Islet precursor cell (in vitro differentiated cells): ENCODE measurements at places on chromosomes 11 and 22.
A peak's percentile ranks its signal among the peaks of the same experiment; 100 is the strongest.

DNA sequence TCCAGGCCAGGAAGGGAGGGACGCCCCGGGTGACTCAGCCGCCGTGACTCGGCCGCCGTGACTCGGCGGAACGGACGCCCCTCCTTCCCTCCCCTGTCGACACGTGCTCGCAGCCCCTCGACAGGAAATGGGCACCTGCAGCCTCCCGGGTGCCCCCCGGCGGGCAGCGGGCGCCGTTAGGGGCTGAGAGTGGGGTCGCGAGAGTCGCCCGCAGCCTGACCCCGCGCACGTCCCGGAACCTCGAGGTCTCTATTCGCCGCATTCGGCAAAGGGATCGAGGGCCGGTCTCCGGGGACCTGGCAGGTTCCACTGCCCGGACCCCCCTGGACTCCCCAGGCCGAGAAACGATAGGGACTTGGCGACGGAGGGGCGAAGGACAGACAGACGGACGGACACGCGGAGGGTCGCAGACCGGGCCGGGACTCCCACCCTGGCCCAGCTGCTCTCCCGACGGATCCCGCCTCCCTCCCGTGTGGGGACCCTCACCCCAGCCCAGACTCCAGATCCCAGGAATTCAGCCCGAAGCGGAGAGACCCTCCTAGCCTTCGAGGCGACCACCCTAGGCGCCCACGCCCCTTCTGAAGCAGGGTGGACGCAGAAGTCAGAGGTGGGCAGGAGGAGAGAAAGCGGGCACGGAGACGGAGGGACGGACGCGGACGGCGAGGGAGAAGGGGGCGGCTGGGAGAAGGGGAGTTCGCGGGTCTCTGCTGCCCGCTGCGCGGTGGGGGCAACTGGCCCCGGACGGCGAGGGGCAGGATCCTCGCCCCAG is 648 bp downstream of the FOSL1 start:
- peak; percentile 92 for DNase-seq

DNA sequence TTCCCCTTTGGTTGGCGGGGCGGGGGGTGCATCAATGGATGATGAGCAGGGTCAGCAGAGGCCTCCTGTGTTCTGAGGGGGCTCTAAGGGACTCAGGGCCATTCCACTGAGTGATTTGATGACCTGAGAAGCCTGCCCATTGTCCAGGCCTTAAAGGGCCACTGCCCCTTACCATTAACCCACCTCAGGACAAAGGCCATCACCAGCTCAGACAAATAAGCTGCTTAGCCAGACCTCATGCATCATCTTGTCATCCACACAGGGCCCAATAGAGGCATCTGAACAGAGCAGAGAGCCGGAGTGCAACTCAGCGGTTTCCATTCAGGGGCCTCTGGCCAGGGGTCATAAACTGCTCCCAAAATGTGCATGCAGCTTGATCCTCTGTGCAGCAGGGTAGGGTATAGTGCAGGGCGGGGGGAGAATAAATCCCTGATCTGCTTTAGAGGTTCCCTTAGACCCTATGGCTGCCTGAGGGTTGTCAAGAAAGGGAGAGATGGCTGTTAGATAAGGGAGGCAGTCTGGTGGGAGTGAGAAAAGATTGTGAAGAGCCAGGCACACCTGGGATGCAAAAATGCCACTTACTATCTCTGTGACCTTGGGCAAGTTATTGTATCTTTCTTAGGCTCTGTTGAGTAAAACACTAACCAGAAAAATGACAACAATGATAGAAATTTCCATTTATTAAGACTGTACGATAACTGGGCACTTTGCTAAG is 375.5 kb upstream of the NARS2 start:
- no peak for DNase-seq

GRCh38 chr22:20212754-20213699 is 55.1 kb downstream of the RTN4R start:
- no peak for DNase-seq

DNA sequence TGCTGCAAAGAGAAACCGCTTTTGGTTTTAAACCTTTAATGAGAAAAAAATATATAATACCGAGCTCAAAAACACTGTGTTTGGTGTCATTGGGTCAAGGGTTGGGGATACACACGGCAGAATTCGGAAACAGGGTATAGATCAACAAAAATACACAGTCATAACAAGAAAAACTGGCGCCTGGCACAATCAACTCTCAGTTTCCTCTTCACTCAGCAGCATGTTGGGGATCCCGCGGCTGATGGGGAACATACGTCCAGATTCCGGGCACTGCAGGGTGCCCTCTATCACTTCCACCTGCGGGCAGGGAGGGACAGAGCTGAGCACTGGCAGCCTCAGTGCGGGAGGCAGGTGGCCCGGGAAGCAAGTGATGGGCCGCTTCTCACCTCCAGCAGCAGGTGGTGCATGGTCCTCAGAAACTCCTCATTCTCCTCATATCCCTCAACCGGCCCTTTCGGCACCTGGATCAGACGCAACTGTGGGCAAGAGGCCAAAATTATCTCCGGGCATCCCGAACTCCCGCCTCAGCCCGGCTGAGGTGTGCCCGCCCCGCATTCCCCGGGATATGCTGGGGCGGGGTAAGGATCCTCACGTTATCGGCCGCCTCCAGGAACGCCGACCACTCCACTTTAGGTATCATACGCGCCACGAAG is 561 bp downstream of the TRMT112 start:
- DNase-seq, result peak; percentile 69

DNA sequence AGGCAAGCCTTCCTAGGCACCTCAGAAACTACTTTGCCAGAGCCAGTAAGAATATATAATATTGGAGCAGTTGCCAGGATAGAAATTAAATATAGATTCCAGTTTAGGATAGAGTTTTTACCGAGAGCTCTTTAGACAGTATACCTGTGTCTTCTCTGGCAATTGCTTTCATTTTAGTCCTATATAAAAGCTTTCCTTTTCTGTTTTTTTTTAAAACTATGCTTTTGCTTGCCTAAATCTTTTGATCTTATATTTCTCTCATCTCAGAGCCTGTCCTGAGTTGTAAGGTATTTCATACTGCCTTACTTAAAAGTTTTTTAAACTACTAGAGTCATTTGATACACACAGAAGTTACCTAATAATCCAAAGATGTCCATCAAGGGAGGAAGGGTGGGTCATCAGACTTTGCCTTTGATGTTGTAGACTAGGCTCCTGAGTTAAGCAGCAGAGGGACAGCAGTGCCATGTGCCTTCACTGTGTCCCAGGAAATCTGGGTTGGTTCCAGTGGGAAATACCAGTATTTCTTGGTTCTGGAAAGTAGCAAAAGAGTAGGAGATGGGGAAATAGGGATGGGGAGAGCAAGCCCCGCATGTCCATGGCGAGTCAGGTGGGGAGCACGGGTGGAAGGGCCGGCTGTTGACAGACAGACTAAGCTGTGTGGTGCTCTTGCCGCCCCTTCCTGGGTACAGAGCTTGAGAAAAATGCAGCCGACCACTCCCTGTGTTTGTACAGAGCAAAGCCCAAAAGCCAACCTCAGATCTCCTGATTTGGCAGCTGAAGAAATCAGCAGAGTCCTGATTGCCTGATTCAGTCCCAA is 11.2 kb downstream of the MCAM start:
- DNase-seq, result no peak

DNA sequence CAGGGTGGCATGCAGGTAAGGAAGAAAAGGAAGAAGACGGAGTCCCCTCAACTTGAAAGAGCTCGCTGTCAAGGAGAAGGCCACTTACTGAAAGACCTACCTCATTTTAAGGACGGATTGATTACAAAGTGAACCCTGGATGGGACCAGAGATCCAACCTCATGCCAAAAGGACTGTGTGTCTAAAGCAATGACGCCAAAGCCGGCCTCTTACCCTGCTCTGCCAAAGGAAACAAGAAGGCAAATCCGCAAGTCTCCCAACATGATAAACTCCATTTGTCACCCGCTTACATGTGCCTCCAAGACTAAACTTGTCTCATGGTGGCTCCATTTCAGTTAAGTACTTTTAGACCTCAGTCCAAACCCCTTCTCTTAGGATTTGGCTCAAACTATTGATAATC is 148.7 kb upstream of the MTMR2 start:
- DNase-seq, result no peak

GRCh38 chr11:109309153-109309552 is 112.8 kb upstream of the C11orf87 start:
- DNase-seq, result no peak

DNA sequence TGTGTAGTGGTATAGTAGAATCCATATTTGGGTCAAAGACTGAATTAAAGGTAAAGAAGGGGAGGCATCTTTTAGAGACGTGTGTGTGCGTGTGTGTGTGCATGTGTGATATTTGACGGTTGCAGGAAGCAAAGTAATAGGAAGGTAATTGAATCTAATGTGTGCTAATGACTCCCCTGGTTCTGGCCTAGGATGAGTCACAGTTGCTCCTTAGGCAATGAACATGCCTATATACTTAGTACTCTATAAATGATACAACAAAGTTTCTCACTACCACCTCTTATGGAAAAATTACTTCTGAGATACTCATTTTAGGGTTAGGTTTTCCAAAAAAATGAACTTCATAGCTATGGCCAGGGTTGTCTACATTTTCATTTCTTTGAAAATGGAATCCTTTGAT is 409.6 kb downstream of the GUCY1A2 start:
- DNase-seq, result no peak

DNA sequence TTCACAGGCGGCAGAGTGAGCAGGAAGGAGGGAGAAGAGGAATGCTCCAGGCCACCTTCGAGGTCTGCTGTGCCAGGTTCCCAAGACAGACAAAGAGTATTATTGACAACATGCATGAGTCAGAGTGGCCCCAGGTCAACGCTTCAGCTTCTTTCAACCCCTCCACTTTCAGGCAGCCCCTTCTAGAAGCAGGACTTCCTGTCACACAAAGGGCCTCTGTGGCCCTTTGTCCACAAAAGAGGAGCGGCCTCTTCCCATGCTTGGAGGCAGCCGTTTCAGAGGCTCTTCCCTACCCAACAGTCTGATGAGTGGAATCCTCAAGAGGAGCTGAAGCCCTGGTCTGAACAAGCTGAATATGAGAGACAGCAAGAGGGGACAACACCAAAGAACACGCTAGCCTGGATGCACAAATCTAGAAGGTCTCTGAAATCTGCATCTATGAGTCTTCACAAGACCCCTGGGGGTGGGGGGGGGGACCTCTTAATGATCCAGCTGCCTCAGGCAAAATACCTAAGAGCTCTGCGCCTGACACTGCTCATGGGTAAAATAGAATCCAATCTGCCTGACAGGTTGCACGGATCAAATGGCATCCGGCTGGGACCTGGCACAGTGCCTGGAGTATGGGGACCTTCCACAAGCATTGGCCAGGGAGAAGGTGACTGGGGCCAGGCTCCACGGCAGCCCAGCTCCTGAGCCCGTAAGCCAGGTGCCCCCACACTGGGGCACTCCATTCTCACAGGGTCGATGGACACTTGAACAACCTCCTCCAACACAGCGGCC is 67.5 kb downstream of the PACSIN2 start:
- peak; percentile 96 for DNase-seq

- no peak for DNase-seq
These were observed 126.0 kb upstream of the TTC12 start for GRCh38 chr11:113188371-113188834.

DNA sequence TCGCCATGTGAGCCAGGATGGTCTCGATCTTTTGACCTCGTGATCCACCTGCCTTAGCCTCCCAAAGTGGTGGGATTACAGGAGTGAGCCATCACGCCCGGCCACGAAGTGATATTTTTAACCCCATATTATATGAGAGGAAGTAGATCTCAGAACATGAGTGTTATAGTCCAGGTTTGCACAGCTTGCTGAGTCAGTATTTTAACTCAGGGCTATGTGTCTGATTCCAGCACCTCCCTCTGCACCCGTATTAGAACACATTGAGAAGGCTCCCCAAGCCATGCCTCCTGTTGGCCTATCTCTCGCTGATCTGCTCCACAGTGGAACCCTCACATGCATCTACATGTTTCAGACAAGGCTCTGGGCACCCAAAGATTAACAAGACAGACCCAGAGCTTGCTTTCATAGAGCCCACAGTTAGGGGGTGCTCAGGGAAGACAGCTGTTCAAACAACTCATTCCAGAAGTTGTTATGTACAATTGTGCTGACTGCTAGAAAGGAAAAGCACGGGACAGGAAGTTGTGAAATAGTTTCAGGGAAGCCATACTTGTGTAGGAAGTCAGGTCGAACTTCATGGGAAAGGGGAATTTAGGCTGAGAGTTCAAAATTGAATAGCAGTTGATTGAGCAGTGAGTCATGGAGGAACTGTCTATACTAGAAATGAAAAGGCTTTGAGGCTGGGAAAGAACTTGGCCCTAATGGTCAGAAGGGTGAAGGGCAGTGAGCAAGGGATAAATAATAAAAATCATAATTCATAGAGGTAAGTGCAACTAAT is 49.3 kb upstream of the CLPB start:
- no peak for DNase-seq

DNA sequence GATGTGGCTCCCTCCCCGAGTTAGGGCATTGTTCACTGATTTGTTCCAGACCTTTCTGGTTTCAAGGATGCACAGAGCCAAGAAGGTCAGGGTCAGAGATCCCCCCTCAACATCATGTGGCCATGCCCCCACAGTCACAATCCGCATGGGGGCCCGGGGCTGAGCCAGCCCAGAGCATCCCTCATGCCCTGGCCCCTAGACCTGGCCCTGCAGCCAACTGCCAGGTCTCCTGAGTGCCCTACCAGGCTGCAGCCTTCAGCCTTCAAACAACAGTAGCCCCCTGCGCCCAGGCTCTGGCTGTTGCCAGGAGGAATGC is 142.4 kb downstream of the CRYBB2 start:
- no peak for DNase-seq

GRCh38 chr11:76680518-76681425 is 10.2 kb upstream of the LRRC32 start:
- DNase-seq, result peak; percentile 92

DNA sequence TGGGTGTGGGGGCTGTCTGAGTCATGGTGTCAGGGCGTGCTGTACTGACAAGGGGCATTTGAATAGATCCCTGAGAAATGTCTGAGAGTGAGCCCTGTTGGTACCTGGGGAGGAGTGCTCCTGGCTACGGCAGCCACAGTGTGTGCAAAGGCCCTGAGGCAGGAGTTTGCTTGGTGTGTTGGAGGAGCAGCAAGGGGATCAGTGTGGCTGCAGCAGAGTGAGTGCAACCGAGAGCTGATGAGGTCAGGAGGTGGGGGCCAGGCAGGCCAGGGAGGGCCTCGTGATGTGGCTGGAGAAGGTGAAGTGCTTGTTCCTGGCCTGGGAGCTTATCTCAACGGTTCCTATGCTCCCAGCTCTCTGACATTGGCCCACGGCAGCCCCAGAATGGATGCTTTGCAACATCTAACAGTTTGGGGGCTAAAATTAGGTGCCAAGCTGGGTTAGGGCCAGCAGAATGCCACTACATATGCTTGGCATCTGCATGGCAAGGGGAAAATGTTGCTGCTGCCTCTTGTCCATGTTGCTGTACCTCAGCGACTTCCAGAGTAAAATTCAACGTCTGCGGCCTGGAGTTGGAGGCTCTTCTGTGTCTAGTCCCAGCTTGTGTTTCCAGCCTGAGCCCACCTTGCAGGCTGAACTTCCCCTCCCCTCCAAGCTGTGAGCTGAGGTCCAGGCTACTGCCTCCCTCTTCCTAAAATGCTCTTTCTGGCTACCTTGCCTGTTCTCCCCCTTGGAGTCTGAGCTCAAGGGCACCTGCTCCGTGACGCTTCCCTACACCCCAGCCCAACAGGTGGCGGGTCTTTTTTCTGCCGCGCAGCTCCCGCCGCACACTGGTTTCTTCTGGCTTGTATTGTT is 48.2 kb upstream of the MYEOV start:
- DNase-seq, result peak; percentile 33

- DNase-seq, result no peak
These were observed 23.6 kb downstream of the SLC5A12 start for GRCh38 chr11:26698224-26698623.

- no peak for DNase-seq
These were observed 14.2 kb downstream of the TXN2 start for GRCh38 chr22:36467042-36467810.
